ENCODE measurements at places on chromosomes 11 and 22.

GRCh38 chr22:27755521-27756211 lies 45.9 kb downstream of the MN1 start:
- DNase-seq: no peak

GRCh38 chr11:76215941-76216340 lies 9.6 kb upstream of the WNT11 start:
- no peak for DNase-seq

DNA sequence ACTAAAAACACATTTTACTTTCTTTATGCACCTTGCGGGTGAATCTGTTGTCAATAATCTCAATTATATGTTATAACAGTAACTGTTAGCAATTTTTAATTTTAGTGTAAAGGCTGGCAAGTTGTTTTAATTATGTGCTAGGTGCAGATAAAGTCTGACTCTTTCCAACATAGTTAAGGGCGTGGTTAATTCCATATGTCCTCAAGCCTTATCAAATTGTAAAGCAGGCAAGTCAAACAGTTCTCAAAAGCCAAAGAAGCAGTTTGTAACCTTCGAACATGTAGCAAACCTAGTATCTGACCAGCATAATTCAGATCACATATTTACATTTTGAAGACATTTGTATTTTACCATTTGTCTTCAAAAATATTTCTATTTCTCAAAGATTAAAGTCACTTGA lies 29.2 kb downstream of the METTL15 start:
- DNase-seq: no peak

GRCh38 chr11:30861064-30861463 lies 274.9 kb upstream of the MPPED2 start:
- DNase-seq: no peak

DNA sequence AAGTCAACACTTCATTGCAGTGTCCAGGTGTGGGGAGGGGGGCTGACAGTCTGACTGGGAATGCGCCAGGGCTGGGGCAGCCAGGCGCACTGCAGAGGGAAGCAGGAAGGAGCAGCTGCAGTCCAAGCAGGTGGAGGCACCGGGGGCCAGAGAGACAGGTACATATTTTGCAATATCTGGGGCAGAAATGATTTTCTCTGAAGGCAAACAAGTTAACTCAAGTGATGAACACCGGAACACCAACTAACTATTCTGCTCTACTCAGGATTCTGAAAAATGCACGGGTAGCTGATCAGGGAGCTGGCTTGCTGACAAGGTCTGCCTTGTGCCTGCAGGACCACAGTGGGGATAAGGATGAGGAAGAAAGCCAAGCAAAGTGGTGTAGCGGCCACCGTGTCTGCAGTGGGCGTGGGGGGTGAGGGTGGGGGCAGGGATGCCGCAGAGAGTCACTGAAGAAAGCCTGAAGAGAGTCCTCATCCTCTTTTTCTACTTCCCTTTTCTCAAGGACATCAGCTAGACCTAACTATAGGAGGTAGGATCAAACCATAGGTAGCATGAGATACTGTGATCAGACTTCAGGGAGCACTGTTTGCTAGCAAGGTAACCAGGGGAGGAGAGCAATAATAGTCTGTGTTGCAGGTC lies 83.4 kb downstream of the SCN3B start:
- no peak for DNase-seq

GRCh38 chr11:64372802-64373597 lies 14.0 kb downstream of the RPS6KA4 start:
- DNase-seq: no peak

GRCh38 chr11:31236143-31236542 lies 133.4 kb downstream of the DCDC1 start:
- no peak for DNase-seq

DNA sequence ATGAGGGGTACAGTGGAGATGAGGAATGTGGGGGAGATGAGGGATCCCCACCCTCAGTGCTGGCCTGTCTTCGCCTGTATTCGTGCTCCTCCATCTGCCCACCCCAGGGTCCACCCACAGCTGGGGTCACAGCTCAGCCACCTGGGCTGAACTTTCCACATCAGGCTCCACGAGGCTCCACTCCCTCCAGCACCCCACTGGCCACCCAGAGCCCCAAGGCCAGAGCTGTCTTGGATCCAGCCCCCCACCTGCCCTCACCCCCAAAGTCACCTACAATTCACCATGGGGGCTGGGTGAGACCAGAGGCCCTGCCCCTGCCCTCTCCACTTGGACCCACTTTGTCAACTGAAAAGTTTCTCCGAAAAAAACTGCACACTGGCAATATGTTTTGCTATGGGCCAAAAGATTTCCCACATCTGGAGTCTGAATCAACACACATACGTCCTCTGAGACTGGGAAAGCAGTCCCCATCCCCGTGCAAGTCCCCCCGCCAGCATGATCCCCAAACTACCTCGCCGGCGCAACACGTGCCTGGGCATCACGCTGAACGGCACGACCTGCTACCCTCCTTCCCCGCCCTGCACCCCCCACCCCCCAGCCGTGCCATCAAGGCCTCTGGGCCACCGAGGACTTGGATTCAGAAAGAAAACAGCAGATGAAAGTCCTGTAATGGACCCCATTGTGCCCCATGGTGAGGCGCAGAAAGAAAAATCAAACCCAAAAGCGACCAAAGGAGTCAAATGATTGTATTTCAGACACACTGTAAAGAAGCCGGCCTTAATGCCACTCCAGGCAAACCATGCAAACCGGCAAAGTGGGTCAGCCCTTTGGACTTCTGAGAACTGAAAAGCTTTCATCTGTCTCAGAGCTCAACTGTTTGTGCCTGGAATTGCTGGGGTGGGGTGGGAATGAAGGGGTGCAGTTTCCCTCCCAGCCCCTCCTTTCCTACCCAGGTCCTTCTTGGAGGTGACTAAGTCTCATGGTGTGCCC lies 16.5 kb upstream of the GAL start:
- DNase-seq: no peak

GRCh38 chr22:38941488-38941987 lies 15.9 kb upstream of the APOBEC3A start:
- DNase-seq: no peak

DNA sequence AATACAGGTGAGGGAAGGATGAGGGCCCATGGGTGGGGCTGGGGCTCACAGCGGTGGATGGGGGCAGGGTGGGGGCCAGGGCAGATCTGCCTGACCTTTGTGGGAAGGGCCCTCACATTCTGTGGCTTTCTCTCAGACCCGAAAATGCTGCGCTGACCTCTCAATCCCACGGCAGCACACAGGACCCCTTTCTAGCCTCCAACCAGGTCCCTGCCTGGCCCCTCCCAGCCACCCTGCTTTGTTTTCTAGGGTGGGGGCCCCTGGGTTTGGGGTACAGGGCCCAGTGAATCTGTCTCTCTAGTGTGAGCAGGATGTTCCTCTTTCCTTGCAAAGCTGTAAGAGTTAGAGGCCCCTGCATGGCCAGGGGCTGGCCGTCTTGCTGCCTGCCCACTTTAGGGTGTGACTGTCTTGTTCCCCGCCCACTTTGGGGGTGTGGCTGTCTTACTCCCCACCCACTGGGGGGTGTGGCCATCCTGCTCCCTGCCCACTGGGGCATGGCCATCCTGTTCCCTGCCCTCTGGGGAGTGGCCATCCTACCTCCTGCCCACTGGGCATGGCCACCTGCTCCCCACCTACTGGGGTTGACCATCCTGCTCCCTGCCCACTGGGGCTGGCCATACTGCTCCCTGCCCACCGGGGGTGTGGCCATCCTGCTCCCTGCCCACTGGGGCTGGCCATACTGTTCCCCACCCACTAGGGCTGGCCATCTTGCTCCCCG lies 11.5 kb downstream of the PARVG start:
- DNase-seq: no peak

DNA sequence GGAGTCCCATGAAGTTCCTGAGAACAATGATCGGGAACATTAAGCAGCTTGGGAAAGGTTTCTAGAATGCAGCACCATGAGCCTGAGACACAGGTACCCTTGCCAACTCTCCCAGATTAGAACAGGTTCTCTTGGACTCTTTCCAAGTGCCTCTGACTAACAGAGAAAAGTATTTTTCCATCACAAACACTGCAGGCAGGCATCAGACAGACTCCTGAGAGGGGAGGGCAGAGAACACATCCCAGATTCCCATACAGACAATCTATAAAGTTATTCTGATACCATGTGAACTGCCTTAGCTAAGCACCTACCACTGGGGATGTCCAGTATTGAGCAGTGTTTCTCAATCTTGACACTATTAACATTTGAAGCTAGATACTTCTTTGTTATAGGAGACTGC lies 27.3 kb downstream of the SERGEF start:
- no peak for DNase-seq

GRCh38 chr11:70135625-70136059 lies 57.5 kb downstream of the ANO1 start:
- DNase-seq: no peak

DNA sequence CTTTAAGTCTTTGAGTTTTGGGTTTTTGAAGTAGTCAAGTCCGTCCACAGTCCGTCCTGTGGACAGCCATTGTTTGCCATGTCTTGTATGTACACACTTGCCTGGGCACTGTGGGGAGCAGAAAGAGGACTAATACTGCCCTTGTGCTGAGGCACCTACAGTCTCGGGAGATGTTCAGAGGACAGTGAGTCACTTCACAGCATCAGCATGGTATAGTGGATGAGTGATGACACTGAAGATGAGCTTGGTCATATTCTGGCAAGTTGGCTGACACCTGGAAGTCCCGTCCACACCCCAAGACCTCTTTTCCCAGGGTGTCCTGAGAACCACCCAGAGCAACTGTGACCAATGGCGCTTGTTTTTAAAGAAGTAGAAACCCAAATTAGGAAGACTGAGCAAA lies 29.2 kb downstream of the NF2 start:
- no peak for DNase-seq

- DNase-seq: peak; percentile 54
These were observed 722 bp upstream of the GUCY1A2 start for GRCh38 chr11:107018902-107019493.

- no peak for DNase-seq
These were observed 16.1 kb upstream of the RELT start for GRCh38 chr11:73359930-73360742.

DNA sequence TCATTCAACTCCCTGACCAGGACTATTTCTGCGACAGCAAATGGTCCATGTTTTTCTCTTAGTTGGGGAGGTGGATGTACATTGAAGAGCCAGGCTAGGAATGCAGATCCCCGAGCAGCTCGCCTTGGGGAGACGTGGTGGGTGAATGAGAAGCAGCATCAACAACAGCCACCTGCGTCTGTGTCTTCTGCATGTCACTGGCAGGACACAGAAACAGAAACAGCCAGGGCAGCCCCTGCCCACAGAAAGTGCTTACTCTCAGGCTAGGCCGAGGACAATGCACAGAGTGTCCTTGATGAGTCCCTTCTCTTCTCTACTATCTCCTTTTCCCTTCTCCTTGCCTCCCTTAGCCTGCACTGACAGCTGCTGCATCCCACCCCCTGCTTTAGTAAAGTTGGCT lies 541.9 kb upstream of the CADM1 start:
- DNase-seq: no peak

- DNase-seq: no peak
These were observed 116.4 kb downstream of the SLC17A6 start for GRCh38 chr11:22454461-22455090.

DNA sequence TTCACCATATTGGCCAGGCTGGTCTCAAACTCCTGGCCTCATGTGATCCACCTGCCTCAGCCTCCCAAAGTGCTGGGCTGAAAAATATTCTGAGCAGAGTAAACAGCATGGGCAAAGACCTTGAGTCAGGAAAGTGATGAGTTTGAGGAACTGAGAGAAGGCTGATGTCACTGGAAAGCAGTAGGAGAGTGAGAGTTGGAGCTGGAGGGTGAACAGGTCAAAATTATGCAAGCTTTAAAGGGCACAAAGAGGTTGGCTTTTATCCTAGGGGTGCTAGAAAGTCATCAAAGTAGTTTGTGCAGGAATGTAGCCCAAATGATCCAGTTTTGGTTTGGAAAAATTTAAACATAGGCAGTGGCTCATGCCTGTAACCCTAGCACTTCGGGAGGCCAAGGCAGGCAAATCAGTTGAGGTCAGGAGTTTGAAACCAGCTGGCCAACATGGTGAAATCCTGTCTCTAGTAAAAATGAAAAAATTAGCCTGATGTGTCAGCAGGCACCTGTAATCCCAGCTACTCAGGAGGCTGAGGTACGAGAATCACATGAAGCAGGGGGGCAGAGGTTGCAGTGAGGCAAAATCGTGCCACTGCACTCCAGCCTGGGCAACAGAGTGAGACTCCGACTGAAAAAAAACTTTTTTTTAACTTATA lies 44.7 kb upstream of the CXCR5 start:
- DNase-seq: no peak

GRCh38 chr22:29190918-29191317 lies 14.8 kb upstream of the EMID1 start:
- DNase-seq: no peak

GRCh38 chr11:67293090-67293489 lies 4.0 kb downstream of the ANKRD13D start:
- no peak for DNase-seq

DNA sequence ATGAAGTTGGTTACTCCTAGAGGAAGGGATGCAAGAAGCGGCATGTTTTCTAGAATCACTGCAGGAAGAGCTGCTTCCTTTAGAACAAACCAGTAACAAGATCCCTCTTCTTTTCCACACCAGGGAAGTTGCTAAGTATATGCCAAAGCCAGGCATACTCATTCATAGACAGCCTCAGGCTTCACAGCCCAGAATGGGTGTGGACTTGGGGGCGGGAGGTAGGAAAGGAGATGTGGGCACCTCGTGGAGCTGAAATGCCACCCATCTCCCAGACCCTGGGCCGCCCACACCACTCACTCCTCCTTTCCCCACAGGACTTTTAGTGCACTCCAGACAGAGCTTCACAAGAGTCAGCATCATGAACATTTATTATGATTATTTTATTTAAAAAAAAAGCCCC lies 16.0 kb upstream of the TMEM121B start:
- no peak for DNase-seq

DNA sequence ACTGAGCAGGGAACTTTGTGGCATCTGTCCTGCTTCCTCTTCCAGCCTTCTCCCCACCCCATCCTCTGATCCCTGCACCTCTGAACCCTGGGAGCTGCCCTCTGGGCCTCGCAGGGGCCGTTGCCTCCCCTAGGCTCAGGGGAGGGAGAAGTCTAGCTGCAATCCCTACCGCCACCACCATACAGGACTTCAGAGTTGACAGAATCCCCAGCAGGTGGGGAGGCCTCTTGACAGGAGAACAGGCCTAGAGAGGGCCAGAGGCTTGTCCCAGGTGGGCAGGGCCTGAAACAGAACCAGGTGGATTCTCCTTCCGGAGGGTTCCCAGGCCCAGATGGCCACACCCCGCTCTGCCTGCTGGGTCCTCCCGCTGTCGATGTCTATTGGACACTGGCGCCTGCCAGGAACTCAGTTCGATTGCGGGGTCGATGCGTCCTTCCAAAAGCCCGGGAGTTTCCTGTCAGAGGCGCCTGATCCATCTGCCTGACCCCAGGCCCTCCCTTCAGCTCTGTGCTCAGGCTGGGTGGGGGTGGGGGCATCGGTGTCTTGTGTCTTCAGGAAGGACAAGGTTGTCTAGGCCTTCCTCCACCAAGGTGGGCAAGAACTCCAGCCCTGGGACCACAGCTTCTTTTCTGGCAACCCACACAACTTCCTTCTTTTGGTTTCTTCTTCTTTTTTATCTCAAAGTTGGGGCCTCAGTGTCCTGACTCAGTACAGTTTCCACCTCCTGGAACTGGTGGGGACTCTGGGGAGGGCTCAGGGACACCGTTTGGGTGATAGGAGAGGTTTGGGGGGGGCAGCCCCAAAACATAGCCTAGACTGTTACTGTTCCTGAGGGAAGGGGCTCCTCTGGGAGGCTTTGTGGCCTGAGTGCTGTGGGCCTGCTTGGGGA lies 6.4 kb downstream of the STARD10 start:
- no peak for DNase-seq

Measured in urinary bladder (tissue), 4 donors.